NCI-H2029 treated with DMSO at 0.1 percent for 48 hours (cell line): ENCODE measurements at places on chromosomes 16 and 17.
A peak's percentile ranks its signal among the peaks of the same experiment; 100 is the strongest.

DNA sequence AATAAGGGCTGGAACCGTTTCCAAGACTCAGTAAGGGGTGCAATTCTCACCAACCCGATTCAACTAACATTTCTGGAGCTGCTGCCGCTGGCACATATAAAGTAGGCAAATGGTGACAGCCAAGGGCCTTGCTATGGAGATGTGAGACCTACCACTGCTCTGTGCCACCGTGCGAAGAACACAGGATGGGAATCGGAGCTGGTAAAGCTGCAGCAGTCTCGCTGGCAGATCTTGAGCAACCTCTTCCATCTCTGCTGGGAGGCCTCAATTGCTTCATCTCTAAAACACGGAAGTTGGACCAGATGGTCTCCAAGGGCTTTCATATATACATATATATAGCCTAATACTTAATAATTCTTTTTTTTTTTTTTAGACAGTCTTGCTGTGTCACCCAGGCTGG, 128.9 kb upstream of the RCVRN start:
- DNase-seq = no peak

DNA sequence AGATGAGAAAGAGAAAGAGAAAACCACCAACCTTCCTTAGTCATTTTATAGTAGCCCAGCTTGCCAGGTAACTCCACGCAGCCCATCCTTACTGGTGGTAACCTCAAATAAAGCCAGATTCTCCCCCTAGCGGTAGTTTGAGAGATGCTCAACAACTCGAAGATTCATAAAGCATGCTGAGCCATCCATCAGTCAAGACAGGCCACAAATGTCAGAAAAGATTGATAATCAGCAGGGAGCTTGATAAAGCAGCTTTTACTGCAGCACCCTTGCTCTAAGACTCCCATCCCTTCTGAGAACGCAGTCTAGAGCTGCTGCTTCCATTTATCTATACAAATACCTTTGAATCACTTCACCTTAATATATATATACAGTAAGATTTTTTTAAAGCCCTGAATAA, 451.5 kb upstream of the HSBP1 start:
- DNase-seq = peak; percentile 16

DNA sequence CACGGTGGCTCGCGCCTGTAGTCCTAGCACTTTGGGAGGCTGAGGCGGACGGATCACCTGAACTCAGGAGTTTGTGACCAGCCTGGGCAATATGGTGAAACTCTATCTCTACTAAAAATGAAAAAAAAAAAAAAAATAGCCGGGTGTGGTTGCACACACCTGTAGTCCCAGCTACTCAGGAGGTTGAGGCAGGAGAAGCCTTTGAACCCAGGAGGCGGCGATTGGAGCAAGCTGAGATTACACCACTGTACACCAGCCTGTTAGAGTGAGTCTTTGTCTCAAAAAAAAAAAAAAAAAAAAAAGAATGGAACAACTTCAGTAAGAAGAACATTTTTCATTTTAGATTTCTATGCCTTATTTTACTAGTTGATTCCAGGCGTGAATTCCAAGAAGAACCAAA, 2.7 kb downstream of the NUP85 start:
- no peak for DNase-seq

DNA sequence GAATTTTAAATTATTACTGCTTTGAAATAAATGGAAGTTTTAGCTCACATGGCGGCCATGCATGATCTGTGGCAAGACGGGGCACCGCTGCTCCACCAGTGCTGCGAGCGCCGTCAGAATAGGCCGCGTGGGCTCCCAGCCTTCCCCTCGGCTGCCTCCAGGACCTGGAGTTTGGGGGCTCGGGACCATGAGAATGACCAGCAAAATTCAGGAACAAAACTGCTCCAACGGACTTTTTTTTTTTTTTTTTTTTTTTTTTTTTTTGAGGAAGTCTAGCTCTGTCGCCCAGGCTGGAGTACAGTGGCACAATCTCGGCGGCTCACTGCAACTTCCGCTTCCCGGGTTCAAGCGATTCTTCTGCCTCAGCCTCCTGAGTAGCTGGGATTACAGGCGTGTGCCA, 38.3 kb upstream of the AKAP1 start:
- no peak for DNase-seq

DNA sequence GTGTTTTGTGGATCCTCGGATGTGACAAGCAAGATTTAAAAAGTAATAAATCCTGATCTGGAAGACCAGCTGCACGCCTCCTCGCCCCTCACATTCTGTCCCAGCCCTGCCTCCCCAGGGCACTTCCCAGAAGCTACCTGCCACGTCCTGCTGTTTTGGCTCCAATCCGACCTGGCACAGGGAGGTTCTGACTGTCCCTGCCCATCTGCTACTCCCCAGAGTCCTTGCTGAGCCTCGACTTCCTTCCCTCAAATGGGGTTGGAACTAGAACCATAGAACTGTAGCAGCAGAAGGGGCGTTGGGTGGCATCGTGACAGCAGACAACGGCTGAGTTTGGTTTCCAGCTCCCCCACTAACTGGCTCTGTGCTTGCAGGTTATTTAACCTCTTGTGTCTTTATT, 71.7 kb downstream of the RPH3AL start:
- no peak for DNase-seq

- no peak for DNase-seq
Measured at GRCh38 chr17:40038882-40039513, 15.2 kb downstream of the MED24 start.

DNA sequence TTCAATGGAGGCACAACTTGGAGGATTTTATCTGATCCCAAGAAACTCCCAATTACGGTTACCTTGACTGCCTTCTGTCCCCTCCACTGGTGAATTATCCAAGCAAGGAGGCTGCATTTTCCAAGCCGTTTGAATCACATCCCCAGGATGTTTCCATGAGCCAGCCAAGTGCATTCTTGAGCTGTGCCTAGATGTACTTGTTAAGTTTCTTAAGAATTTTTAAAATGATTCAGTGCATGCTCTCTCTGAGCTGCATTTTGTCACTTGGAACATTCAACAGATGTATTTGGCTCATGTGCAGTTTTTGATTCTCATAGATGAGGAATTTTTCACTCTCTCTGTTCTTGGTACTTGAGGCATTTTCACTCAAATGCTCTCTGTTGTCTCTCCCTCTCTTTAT, 202.6 kb upstream of the MYOCD start:
- no peak for DNase-seq

- peak; percentile 18 for DNase-seq
Measured at GRCh38 chr17:41329279-41329948, 13.9 kb upstream of the KRTAP17-1 start.

- no peak for DNase-seq
Measured at GRCh38 chr17:36900160-36900512, 37.1 kb upstream of the LHX1 start.

DNA sequence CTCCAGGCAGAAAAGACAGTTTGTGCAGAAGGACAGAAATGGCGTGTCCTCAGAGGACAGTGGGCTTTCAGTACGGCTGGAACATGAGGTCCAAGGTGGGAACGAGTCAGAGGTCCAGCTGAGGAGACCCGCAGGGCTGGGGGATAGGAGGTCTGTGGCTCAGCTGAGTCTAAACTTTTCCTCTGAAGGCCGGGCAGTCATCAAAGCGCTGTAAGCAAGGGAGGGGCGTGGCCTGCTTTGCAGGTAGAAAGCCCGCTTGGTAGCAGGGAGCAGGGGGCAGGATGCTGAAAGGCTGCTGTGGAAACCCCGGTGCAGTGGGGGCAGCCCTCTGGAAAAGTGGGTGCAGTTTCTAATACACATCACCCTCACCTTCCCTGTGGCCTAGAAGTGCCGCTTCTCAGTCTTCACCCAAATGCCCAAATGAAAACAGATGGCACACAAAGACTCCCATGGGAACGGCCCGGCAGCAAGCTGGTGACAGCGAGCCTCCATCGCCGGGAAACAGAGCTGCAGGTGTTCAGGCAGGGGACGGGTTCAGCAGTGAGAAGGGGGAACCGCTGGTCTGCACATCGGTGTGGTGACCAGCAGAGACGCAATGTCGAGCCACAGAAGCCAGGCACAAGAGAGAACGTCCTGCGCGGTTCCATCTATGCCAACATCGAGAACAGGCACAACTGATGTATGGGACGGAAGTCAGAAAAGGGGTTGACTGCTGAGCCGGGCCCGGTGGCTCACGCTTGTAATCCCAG, 12.2 kb upstream of the OSGIN1 start:
- DNase-seq = no peak

GRCh38 chr16:56108724-56109123, 82.6 kb upstream of the GNAO1 start:
- no peak for DNase-seq

DNA sequence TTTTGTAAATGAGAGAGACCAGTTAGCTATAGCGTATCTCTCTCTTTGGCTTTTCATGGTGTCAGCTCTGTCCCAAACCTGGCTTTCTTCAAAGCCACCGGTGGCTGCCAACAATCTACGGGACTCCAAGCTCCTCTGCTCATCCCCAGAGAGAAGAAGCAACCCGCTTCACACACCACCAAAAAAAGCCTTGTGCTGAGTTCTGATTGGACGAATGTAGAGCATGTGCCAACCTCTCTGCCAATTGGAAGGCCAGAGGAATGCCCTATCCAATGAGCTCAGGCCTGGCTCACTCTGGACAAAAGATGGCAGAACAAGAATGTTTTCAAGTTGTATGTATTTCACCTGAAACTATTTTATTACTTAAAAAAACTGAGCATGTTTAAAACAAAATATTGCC, 202.4 kb downstream of the C16orf95 start:
- no peak for DNase-seq

- DNase-seq = no peak
Measured at GRCh38 chr16:30458561-30459394, 13.1 kb upstream of the SEPHS2 start.

DNA sequence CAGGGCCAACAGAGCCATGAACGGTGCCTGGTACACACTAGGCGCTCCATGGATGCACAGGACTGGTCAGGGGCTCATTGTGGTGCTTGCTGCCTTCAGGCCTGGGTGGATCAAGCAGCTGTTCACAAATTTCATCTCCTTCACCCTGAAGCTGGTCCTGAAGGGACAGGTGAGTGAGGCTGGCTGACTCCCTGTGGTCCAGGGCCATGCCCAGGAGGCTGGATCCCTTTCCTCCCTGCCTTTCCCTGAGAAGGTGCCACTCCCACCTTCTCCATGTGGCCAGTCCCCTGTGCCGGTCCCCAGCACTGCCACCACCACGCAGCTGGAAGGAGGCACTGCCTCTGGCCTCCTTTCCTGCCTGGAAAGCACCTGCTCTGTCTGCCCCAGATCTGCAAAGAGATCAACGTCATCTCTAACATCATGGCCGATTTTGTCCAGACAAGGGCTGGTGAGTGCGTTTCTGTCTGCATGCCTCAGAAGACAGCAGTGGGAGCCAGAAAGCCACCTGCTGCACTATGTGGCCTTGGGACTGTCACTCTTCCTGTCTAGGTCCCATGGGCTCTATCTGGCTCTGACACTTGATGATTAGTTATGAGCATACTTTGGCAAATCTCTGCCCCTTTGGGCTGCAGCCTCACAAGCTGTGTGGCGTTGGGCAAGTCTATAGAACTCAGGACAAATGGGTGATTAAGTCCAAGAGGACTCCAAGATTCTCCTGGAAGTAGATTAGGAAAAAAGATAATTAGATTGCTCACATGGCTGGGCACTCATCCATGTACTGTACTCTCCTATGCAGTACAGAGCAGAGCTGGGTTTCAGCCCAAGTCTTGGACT, 9.4 kb downstream of the CETP start:
- DNase-seq = no peak

- DNase-seq = no peak
Measured at GRCh38 chr16:22070361-22071330, 21.7 kb upstream of the VWA3A start.

GRCh38 chr16:23964136-23964535, 128.4 kb downstream of the PRKCB start:
- no peak for DNase-seq

- DNase-seq = no peak
Measured at GRCh38 chr16:79735271-79735670, 134.7 kb upstream of the MAF start.

DNA sequence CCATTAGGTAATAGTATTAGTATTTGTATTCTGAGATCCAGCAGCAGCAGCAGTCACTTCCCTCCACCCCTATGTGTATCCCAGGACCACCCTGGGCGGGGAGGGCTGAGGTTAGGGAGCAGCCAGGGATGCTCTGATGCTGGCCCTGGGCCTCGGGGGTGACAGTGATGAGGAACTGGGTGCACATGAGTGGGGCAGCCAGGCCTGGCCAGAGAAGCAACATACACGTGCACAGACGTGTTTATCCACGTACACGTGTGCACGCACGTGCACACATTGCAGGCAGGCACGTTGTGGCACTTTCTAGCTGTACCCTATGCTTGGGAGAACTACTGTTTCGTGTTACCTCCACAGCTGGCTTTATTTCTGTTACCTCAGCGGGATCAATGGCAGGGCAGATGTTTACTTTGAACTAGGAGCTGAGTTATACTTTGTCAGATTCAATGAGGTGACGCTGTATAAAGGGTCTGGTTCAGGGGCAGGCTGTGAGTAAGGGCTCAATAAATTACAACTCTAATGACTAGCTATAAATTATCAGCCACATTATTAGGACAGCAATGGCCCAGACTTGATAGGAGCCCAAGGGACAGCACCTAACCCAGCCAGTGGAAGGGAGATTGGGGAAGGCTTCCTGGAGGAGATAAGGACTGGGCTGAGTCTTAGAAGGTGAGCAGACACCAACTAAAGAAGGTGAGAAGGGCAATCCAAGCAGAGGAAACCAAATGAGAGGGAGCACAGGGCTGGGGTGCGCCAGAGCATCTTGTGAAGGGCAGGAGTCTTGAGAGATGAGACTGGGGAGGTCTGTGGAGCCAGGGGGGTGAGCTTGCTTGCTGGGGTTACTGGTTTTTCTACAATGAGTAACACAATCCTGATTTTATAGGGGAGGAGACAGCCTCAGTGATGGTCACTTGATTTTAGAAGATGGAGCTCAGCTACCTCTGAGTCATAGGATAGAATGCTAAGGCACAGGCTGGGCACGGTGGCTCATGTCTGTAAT, 22.4 kb upstream of the CA4 start:
- no peak for DNase-seq

DNA sequence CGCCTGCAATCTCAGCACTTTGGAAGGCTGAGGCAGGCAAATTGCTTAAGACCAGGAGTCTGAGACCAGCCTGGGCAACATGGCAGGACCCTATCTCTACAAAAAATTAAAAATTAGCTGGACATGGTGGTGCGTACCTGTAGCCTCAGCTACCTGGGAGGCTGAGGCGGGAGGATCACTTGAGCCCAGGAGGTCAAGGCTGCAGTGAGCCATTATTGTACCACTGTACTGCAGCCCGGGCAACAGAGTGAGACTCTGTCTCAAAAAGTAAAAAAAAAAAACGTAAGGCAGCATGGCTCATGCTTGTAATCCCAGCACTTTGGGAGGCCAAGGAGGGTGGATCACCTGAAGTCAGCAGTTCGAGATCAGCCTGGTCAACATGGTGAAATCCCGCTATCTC, 263.6 kb downstream of the PARN start:
- DNase-seq = no peak

GRCh38 chr16:85399583-85400284, 213.4 kb upstream of the GSE1 start:
- no peak for DNase-seq

GRCh38 chr16:9650284-9650683, 531.9 kb downstream of the GRIN2A start:
- no peak for DNase-seq

GRCh38 chr17:76556765-76557367, 17.0 kb downstream of the PRCD start:
- no peak for DNase-seq
